ENCODE measurements at places on chromosomes 5 and 9. TPM values are rescaled to one million over a fixed set of nuclear protein-coding genes. Genes with fewer than 3 reads are reported as not detected.

Gene SPINK5
- polyA plus RNA-seq: 1.2 TPM

Gene OR1Q1
- polyA plus RNA-seq: not detected

Gene TERT
- 0.03 TPM for polyA plus RNA-seq

Gene PCYOX1L
- 3.5 TPM for polyA plus RNA-seq

Gene GPR150
- polyA plus RNA-seq: not detected

Gene KIF27
- polyA plus RNA-seq: 0.98 TPM

Gene ANXA2R
- 1.1 TPM for polyA plus RNA-seq

Gene CDH10
- not detected for polyA plus RNA-seq

Gene SLC45A2
- not detected for polyA plus RNA-seq

Gene CNTLN
- 6.4 TPM for polyA plus RNA-seq

Gene PTGER4
- 52.5 TPM for polyA plus RNA-seq

Gene HRCT1
- polyA plus RNA-seq: 9.4 TPM

Gene PRDM9
- not detected for polyA plus RNA-seq

Gene CCNB1
- polyA plus RNA-seq: 3.3 TPM

Gene CA9
- 45.4 TPM for polyA plus RNA-seq

Gene GPX8
- 20.7 TPM for polyA plus RNA-seq

Gene PDLIM4
- polyA plus RNA-seq: 17.5 TPM

Gene OTP
- polyA plus RNA-seq: not detected

Gene OBP2B
- polyA plus RNA-seq: not detected

Gene STXBP1
- 12.7 TPM for polyA plus RNA-seq

Gene MROH2B
- polyA plus RNA-seq: not detected

Gene CD274
- 0.87 TPM for polyA plus RNA-seq

Gene GLDC
- polyA plus RNA-seq: 0.45 TPM
